Kidney capillary endothelial cell (primary cell): ENCODE measurements at places on chromosomes 4 and X.

DNA sequence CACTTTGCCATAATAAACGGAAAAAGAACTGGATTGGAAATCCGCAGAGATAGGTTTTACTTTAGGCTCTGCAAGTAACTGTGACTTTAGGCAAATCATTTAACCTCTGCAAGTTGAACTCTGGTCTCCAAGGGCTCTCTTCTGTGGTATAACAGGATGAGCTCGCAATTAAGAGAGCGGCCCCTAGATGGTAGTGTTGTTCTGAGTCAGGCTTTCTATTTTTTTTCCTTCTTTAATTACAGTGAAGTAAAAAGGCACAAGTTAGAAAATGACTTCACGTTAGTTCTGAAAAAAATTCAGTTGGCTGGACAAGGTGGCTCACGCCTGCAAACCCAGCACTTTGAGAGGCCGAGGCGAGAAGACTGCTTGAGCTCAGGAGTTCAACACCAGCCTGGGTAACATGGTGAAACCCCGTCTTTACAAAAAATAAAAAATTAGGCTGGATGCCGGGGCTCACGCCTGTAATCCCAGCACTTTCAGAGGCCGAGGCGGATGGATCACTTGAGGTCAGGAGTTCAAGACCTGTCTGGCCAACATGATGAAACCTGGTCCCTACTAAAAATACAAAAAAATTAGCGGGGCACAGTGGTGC lies 18.0 kb downstream of the RPS3A start:
- DNase-seq, result peak; percentile 67

- no peak for DNase-seq
Observed at GRCh38 chr4:60129740-60130139, 1070.4 kb upstream of the ADGRL3 start.

- DNase-seq, result no peak
Observed at GRCh38 chr4:171101845-171102244, 711.4 kb upstream of the GALNTL6 start.

DNA sequence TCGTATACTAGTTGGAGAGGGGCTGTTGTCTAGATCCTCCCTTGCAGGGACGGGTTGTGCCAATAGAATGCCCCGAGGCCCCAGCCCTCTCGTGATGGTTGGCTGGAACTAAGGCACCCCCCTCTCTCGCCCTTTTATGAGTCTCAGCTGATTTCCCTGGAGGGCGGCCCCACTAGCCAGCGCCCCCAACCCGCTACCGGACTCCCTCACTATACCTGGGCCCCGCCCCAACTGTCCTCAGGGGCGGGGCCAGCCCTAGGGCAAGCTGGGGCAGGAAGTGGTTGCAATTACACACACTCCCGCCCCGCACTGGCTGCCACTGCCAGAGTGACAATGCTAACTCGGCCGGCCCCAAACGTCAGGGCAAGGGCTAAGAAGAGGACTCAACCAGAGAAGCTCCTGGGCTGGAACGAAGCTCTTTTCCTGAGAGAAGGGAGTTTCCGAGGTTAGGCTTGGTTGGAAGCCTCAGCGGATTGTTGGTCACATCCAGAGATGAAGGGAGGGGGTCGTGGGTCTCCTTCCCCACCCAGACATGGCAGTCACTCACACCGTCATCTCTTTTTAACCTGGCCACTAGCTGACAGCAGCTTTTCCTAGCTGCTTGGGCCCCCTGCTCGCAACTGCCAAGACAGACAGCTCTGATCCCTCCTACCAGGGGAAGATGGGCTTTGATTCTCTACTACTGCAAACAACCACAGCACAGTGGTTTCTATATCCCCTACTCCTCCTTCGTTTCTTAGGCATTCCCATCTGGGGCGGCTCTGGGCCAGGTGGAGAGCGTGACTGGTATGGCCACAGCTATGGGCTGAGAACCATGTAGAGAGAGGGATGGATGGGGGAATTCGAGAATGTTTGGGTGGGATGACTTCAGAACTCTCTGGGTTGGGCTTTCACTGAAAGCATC lies 21.0 kb upstream of the BCORL1 start:
- DNase-seq, result no peak

DNA sequence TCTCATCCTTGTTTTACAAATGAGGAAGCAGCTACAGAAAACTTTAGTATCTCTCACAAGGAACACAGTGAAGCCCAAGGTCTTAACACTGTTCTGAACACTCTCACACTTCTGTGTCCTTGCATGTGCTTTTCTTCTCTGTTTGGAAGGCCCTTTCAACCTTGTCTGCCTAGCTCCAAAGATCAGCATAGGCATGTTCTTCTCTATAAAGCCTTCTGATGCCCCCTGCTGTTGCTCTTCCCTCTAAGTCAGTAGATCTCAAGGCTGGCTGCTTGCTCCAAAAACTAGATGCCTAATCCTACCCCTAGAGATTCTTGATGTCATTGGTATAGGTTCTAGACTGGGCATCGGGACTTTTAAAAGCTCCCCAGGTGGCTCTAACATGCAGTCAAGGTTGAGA lies 5.9 kb downstream of the APOO start:
- DNase-seq, result peak; percentile 65

GRCh38 chr4:52822583-52822971 lies 39.5 kb upstream of the RASL11B start:
- DNase-seq, result no peak

- no peak for DNase-seq
Observed at GRCh38 chr4:8046925-8047541, 107.4 kb upstream of the AFAP1 start.

- no peak for DNase-seq
Observed at GRCh38 chrX:768596-768995, 138.0 kb downstream of the SHOX start.

GRCh38 chr4:140037353-140038030 lies 116.5 kb downstream of the MAML3 start:
- DNase-seq, result peak; percentile 94

DNA sequence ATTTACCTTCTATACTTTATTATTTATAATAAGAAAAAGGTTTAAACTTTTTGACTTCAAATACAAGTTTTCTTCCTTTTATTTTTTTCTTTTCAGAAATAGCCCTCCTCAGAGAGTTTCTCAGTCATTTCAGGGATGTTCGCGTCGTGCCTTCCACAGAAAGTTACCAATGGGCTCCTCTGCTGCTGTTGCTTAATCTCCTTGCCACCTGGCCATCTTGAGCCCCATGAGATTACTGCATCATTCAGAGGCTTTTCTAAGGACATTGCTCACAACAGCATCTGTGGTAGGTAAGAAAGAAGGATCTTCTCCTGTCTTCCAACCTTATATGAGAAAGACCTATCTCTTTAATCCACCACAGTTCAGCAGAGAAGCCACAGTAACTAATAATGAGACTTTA lies 1361.9 kb upstream of the ADGRL3 start:
- DNase-seq, result no peak

DNA sequence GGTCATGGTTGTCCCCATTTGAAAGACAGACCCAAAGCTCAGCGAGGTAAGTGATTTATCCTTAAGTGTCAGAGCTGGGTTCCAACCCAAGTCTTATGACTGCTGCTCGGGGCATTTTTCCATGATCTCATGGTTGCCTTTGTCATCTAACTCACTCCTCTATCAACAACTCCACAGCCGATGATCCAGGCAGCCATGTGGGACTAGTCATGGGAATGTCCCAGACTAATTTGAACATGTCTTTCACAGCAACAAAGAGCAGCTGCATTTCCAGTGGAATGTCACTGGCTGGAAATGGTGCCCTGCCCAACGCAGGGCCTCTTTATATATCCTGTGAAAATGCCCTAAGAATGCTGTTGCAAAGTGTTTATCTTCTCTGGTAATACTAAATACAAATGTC lies 284.8 kb upstream of the PPARGC1A start:
- DNase-seq, result no peak

- DNase-seq, result no peak
Observed at GRCh38 chr4:154660052-154660451, 47.6 kb upstream of the FGG start.

GRCh38 chrX:19615361-19615910 lies 100.1 kb upstream of the MAP3K15 start:
- no peak for DNase-seq

GRCh38 chr4:89344571-89344970 lies 37.0 kb upstream of the GPRIN3 start:
- no peak for DNase-seq

DNA sequence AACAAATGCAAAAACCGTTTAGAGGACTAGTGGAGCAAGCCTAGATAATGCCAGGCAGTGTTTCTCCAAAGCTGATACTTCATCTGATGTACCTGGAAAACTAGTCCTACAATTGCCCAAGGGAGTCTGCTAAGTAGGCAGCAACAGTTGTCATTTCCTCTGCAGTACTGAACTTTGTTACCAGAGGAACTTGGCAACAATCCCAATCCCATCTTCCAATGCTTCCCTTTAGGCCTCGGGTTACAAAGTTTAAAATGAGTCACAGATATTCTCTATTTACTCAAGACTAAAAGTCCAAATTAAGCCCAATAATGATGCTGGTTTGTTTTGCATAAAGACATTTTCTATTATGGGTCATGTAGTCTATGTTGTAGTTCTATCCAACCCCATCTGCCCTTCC lies 120.0 kb upstream of the GLRA2 start:
- DNase-seq, result peak; percentile 64

- DNase-seq, result no peak
Observed at GRCh38 chr4:1293991-1294390, 4.3 kb downstream of the MAEA start.

DNA sequence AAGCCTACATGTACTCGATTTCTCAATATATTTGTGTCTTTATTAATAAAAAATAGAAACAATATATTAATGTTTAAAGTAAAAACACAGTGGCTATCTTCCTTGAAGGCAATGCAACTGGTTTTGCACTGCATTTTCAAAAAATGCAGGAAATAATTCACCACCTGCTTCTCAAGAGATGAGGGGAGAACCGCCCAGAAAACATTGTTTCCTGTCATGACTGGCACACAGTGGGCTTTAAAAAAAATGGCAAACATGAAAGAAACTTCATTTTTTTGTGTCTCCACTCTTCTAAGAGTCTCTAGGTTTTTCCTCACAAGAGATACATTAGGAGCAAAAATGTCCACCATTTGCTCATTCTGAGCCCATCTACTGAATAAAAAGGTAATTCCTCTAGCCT lies 50.8 kb upstream of the C4orf50 start:
- no peak for DNase-seq

DNA sequence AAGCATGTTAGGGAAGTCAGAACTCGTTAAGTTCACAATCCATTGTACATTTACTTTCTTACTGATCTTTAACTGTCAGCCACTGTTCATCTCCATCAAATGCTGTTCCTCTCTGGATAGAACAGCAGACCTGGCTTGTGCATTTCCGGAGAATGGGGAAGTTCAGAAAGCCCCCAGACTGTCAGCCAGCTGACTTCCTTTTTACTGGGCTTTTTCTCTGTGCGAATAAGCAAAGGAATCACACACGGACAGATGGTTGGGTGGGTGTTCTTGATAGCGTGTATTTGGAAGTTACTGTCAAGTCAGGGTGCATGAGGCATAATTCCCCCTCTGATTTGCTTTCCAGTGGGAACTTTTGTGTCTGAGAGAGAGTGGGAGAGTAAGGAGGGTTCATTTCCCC lies 56.8 kb downstream of the TSPAN7 start:
- DNase-seq, result no peak

DNA sequence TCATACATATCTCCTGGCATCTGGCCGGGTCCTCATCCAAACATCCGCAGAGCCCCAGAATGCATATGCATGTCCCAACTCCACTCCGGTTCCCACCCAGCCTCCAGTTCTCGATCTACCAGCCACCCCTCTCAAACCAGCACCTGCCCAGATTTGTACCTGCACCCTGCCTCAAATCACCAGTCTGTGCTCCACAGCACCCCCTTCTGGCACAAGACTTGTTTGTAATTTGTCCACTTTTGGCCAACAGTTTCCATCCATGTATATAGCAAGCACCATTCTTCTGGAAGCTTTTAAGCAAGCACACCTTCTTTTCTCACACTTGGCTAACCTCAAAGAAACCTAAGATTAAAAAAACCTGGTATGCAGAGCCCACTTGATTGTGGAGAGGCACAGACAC lies 644.1 kb downstream of the MID1IP1 start:
- DNase-seq, result no peak

DNA sequence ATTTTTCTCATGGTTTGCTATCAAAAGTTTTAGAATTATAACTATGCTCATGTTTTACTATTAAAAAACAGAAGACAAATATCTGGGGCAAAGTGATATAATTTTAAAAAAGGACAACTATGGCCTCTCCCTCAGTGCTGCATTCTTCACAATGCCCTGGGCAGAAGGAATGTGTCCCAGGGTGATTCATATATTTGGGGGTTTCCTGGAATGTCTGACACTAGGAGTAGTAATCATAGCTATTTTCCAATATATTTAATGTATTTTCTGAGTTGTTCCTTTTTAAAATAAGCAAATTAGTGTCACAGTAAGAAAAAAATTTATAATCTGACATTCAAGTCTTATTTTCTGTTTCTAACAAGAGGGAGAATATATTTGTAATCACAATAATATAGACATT lies 281.7 kb downstream of the UNC5C start:
- DNase-seq, result peak; percentile 82

GRCh38 chr4:100294356-100294755 lies 104.1 kb upstream of the DDIT4L start:
- DNase-seq, result no peak

- no peak for DNase-seq
Observed at GRCh38 chrX:41862562-41863184, 60.7 kb downstream of the CASK start.

GRCh38 chr4:139523076-139523475 lies 32.9 kb downstream of the SETD7 start:
- DNase-seq, result no peak

- no peak for DNase-seq
Observed at GRCh38 chr4:145934434-145935047, 4.1 kb downstream of the ZNF827 start.

GRCh38 chr4:47486231-47486673 lies 1.2 kb downstream of the ATP10D start:
- DNase-seq, result peak; percentile 16

DNA sequence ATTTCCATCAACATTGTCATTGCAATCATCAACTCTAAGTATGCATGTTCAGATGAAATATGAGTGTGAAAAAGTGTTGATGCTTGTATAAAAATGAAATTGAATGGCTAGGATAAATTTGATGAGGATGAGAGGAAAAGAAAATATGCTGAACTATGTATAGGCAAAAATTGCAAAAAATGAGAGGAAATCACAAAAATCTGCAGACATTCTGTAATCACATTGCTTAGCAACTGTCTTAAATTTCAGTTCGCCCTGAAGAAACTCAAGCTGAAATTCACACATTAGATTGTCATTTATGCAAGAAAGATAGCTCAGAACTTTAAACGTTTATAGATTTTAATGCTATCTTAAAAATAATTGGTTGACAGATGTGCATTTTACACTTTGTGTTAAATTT lies 1098.8 kb upstream of the IGFBP7 start:
- no peak for DNase-seq

GRCh38 chrX:125646195-125646594 lies 326.5 kb downstream of the TEX13C start:
- DNase-seq, result no peak

GRCh38 chrX:79117078-79117477 lies 27.4 kb upstream of the GPR174 start:
- no peak for DNase-seq

- DNase-seq, result no peak
Observed at GRCh38 chr4:187992971-187993370, 2.6 kb upstream of the ZFP42 start.

- DNase-seq, result no peak
Observed at GRCh38 chr4:151485541-151486131, 76.7 kb downstream of the FHIP1A start.

- no peak for DNase-seq
Observed at GRCh38 chrX:6184900-6185515, 43.7 kb downstream of the NLGN4X start.

- DNase-seq, result no peak
Observed at GRCh38 chrX:41337140-41337539, 3.2 kb downstream of the DDX3X start.

- no peak for DNase-seq
Observed at GRCh38 chrX:42770566-42770965, 7.4 kb downstream of the PPP1R2C start.
